ELR (cell line): ENCODE measurements at places on chromosomes 16 and 17.

DNA sequence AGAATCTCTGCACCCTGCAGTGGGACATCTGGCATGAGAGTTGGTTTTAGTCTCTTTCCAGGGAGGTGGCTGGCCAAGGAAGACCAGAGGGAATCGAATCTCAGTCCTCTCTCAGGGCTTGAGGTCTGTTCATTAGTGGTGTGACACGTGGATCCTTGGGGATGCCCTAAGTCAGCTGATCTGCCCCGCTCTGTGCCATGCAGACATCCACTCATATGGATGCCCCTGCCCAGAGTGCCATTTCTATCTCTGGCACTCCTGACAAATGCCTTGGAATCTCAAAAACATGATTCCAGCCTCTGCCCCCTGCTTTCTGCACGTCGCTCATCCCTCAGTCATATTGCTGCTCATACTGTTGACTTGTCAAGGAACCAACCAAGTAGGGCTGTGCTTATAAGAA is 38.8 kb downstream of the WSCD1 start:
- DNase-seq, result no peak

- peak; percentile 81 for DNase-seq
These were observed 7.5 kb downstream of the EPOP start for GRCh38 chr17:38667099-38667786.

GRCh38 chr16:66441586-66442375 is 14.7 kb downstream of the BEAN1 start:
- DNase-seq, result peak; percentile 50

GRCh38 chr17:81980707-81981343 is 3.4 kb downstream of the ASPSCR1 start:
- DNase-seq, result no peak

- no peak for DNase-seq
These were observed 31.7 kb upstream of the DHX40 start for GRCh38 chr17:59533694-59534093.

DNA sequence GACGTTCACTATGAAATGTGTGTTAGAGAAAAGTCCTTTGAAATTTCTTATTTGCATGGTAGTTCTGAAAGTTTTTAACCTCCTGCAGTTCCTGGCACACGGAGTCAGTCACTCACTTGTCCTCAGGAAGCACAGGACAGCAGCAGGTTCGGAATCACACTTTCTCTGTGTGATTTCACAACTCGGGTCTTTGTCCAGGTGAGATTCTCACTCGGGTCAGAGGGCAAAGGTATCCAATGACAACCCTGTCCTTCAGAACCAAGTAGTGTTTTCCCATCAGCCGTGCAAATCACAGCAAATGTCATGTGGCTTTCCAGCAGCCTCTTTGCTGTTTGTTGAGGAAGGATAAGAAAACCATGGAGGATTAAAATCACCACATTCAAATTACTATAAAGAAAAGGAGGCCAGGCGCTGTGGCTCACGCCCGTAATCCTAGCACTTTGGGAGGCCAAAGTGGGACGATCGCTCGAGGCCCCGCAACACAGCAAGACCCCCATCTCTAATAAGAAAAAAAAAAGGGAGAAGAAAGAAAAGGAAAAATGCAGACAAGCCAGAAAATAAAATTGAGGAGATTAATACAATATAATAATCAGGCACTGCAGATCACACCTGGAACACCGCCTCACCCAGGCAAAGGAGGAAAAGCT is 22.0 kb downstream of the ADCY9 start:
- no peak for DNase-seq

DNA sequence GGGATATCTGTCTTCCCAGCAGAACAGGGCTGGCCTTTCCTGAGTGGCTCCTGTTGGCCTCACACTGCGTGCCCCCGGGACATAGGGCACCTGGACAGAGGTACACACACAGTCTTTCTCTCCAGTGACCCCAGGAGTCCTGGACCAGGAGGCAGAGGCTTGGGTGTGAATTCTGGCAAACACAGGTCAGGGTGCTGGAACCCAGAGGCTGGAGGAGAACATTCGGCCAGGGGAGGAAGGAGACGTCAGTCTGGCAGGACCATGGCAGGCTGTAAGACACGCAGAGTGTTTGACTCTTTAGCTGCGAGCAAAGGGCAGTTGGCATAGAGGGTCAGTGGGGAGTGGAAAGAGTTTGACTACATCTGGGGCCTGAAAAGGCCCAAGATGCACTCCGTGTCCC is 4.1 kb upstream of the TVP23A start:
- no peak for DNase-seq

- DNase-seq, result no peak
These were observed 591 bp downstream of the YPEL3 start for GRCh38 chr16:30095166-30096078.

- no peak for DNase-seq
These were observed 22.9 kb downstream of the DUSP14 start for GRCh38 chr17:37512442-37513068.

GRCh38 chr16:53457670-53458069 is 23.4 kb downstream of the RBL2 start:
- no peak for DNase-seq

DNA sequence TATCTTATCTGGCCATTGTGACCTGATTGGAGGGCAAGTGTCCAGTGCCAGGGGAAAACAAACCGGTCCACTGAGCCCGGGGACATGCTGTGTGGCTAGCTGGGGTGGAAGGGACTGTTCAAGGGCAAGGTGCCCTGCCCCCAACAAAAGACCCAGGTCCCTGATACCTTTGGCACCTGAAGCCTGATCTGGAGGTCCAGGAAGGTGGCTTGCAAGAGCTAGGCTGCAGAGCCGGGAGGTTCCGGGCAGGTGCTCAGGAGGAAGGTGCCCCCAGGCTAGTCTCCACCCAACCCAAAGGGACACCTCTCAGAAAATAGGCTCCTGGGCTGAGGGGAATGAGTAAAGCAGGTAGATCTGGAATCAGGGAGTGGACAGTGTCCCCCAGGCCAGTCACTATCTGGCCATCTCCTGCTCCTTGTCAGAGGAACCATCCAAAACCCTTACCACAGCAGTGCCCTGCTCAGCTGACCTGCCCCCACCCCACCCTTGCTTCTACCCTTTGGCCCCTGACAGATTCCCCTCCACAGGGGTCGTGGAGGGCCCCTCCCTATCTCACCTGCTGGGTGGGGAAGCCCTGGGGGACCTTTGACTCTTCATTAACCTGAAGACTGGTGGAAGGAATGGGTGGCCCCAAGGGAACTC is 6.2 kb downstream of the NAT9 start:
- no peak for DNase-seq

GRCh38 chr16:47694543-47694942 is 233.4 kb downstream of the PHKB start:
- DNase-seq, result no peak

DNA sequence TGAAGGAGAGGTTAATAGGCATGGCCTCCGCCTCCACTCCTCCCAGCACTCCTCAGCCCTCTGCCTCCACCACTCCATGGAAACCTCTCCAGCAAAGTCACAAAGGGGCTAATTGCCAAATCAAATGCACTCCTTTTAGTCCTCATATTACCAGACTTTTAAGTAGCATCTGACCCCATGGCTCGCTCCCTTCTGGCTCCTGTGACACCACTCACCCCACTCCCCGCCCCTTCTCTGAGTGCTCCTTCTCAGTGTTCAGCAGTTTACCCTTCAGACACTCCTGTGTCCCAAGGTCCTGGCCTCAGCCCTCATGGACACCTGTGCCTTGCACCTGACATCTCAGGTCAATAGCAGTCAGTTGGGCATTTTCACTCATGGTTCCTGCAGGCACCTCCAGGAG is 243.5 kb upstream of the CCL2 start:
- DNase-seq, result no peak

DNA sequence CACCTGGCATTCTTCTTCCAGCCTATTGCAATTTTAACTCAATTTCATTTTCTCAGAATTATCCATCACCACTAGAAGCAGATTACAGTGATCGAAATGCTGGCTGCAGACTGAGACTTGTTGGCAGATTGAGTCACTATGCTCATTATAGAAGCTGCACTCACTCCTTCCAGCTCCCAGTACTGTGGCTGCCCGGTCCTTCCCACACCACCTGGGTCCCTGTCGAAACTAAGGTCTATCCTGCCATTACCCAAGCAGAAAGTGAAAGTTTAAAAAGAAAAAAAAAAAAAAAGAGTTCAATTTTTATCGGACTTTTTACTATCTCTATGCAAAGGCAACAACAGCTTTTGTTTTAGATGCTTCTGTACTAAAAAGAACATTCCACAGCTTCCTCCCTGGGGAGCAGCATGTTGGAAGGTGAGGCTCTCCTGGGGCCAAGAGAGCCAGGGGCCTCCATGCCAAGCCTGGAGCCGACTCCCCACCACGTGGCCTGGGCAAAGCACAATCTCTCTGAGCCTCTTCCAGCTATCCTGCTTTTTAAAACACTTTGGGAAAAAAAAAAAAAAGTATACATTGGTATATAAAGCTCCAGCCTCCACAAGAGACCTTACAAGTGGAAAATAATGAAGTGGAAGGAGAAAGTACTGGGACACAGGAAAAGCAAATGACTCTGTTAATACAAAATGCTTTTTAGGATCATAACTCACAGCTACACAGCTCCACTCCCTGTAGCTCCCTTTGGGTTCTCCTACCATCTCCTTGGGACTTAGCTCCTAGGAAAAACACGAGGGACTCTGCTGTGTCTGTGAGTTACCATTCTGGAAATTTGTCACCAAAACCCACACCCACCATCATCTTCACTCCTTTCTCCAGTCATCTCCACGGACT is 77.8 kb downstream of the USP31 start:
- no peak for DNase-seq

DNA sequence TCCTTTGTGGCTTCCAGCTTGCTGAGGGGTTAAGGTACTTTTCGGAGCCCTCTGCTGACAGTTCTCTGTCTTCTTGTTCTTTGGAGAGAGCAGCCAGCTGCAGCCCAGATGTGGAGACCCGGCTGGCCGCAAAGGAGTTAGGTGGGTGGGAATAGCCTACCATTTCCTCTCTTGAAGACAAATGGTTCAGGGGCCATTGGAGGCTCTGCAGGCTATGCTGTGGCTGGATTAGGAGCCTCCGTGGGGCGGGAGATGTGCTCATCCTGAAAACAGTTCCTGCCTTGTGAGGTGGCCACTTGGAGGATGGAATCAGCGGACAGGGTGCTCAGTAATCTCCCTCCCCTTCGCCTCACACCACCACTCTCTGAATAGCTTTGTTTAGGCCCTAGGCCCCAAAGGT is 30.3 kb downstream of the MEOX1 start:
- DNase-seq, result no peak

DNA sequence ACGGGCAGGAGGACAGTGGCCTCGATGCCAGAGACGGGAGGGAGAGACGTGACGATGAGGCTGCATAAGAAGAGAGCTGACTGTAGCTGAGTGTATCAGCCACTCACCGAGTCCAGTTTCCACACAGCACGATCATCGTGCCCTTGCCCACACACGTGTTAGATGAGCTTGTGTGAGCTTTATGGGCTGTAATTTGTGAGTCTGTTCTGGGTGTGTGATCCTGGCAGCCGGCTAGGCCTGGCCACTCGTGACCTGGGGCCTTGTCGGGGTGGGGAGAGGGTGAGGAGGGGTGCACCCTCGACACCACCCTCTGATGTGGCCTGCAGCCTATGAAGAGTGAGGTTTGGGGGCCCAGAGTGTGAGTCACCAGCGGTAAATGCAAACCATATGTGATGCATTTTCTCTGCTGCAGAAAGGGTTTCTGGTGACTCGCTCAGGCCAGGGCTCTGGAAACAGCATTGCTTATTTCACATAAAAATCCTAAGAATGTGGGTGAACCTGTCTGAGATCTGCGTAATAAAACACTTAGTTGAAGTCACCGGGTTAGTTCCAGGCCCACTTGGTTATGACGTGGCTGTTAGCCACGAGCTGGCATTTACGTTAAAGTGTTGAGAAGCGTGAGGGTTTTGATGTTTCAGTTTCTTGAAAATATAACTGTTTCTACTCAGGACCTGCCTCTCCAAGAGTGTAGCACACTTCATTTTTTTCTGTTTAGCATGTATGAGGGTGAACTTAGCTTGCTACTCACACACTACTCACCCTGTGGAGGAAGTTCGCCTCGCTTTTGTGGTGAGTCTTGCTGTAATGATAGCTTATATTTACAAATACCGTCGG is 4.2 kb downstream of the METRNL start:
- peak; percentile 100 for DNase-seq

- no peak for DNase-seq
These were observed 38.1 kb downstream of the MRPS23 start for GRCh38 chr17:57811638-57812280.

DNA sequence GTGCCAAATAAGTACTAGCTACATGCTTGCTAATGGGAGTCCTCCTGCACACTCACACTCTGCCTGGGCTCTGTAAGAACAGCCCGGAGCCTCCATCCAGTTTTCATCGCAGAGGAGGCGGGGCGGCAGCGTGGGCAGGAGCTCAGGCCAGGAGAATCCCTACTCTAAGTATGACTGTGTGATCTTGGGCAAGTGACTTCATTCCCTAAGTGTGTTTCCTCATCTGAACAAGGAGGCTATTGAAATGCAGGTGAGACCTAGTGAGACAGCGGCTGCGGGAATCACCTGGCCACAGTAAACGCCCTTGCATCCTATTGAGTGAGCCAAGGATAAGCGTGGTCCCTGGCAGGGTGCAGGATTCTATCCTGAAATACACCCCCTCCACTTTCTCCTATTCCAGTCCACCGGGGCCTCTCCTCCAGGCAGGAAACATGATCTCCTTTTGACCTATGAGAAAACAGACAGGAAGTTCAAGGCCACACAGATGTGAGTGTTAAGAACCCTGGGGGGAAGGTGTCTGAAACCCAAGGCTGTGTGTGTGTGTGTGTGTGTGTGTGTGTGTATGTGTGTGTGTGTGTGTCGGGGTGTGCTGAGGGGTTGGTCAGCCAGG is 5.2 kb upstream of the RAI1 start:
- DNase-seq, result peak; percentile 64

- DNase-seq, result peak; percentile 79
These were observed 3.8 kb downstream of the PMP22 start for GRCh38 chr17:15261258-15261801.

- no peak for DNase-seq
These were observed 6.7 kb downstream of the SHMT1 start for GRCh38 chr17:18356624-18357023.

DNA sequence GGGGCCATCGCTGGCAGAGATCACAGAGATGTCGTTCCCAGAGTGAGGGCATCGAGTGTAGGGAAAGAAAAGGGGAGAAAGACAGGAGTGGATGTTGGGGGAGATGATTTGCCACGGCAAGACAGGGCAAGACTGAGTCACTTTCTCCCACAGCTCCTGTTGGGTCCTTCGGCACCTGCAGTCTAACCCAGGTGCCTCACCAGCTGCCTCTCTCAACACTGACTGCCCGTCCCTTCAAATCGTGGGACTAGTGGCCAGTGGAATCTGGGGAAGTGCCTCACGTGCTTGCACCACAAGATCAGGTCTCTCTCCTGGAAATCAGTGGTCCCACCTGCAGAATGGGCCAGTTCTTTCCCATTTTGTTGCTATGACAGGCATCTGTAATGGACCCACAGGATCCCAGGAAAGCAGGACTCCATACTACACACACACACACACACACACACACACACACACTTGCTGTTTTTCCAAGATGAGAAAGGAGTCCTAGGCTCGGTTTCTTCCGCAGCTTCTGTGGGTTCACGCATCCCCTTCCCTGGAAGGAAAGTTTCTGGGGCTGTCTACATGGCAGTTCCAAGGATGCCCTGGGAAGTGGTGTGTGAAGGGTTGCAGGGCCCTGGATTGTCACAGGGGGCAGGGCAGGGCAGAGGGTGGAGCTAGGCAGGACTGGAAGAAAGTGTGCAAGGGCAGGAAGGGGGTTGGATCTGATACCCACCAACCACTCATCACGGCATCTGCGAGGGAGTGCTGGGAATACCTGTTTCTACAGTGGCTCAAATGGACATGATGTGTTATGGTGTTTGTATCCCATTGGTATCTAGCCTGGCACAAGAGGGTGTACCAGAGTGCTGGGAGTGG is 10.2 kb upstream of the CBX8 start:
- DNase-seq, result no peak
